Right cardiac atrium (tissue), 5 donors: ENCODE measurements at places on chromosomes 6 and 20. TPM values are rescaled to one million over a fixed set of nuclear protein-coding genes. Genes with fewer than 3 reads are reported as not detected.

TXLNB gene
- 48.7 TPM for polyA plus RNA-seq

FAM184A gene
- 2.9 TPM for polyA plus RNA-seq

PACSIN1 gene
- polyA plus RNA-seq: 14.0 TPM

CLVS2 gene
- polyA plus RNA-seq: under 0.01 TPM

CST4 gene
- polyA plus RNA-seq: not detected

RBPJL gene
- polyA plus RNA-seq: not detected

IP6K3 gene
- 14.4 TPM for polyA plus RNA-seq

TBC1D32 gene
- 0.79 TPM for polyA plus RNA-seq

RSPH9 gene
- polyA plus RNA-seq: 0.29 TPM

NKX2-4 gene
- polyA plus RNA-seq: not detected

ALDH5A1 gene
- polyA plus RNA-seq: 7.7 TPM

PLAGL1 gene
- polyA plus RNA-seq: 10.5 TPM

CRISP3 gene
- polyA plus RNA-seq: not detected

CRIP3 gene
- 2.6 TPM for polyA plus RNA-seq

RBM24 gene
- 177 TPM for polyA plus RNA-seq

BEND3 gene
- 0.36 TPM for polyA plus RNA-seq

CYP39A1 gene
- 3.3 TPM for polyA plus RNA-seq

SLC4A11 gene
- 0.36 TPM for polyA plus RNA-seq

NFATC2 gene
- polyA plus RNA-seq: 2.8 TPM

HLA-F gene
- polyA plus RNA-seq: 46.7 TPM

HLA-DOB gene
- polyA plus RNA-seq: 0.20 TPM

USP49 gene
- polyA plus RNA-seq: 1.5 TPM

OPRL1 gene
- 0.81 TPM for polyA plus RNA-seq

TMEM244 gene
- polyA plus RNA-seq: not detected

MYT1 gene
- polyA plus RNA-seq: 0.57 TPM

OR2H2 gene
- polyA plus RNA-seq: not detected

TRIM40 gene
- polyA plus RNA-seq: not detected

TMC2 gene
- polyA plus RNA-seq: not detected

VWA7 gene
- polyA plus RNA-seq: 3.2 TPM

RSPO4 gene
- 0.25 TPM for polyA plus RNA-seq

PNPLA1 gene
- not detected for polyA plus RNA-seq

PTK7 gene
- polyA plus RNA-seq: 4.1 TPM

RALGAPB gene
- polyA plus RNA-seq: 8.3 TPM

NKAIN4 gene
- polyA plus RNA-seq: not detected

KCNK16 gene
- not detected for polyA plus RNA-seq

GJA1 gene
- 116 TPM for polyA plus RNA-seq

TSHZ2 gene
- 2.3 TPM for polyA plus RNA-seq

DDX39B gene
- 145 TPM for polyA plus RNA-seq

RNF39 gene
- polyA plus RNA-seq: not detected

CNR1 gene
- 0.41 TPM for polyA plus RNA-seq

SNAP91 gene
- 0.18 TPM for polyA plus RNA-seq

ZNF831 gene
- 0.05 TPM for polyA plus RNA-seq

SCUBE3 gene
- 0.38 TPM for polyA plus RNA-seq

PLA2G7 gene
- polyA plus RNA-seq: 0.16 TPM

ULBP3 gene
- polyA plus RNA-seq: 0.43 TPM

OOEP gene
- polyA plus RNA-seq: not detected

OR5V1 gene
- polyA plus RNA-seq: not detected

PPIL6 gene
- 2.2 TPM for polyA plus RNA-seq

ABHD16B gene
- polyA plus RNA-seq: 0.54 TPM

GRM1 gene
- polyA plus RNA-seq: 0.02 TPM

C6orf52 gene
- polyA plus RNA-seq: 0.29 TPM

CPXM1 gene
- polyA plus RNA-seq: 1.3 TPM

SPEF1 gene
- polyA plus RNA-seq: 0.07 TPM
